Stimulated activated CD4-positive, alpha-beta T cell treated with anti-CD3 and anti-CD28 coated beads, Interleukin-1b, Interleukin-23, amount 100 ng/mL, for 1 hour (primary cell): ENCODE measurements at places on chromosomes 13 and 19.

DNA sequence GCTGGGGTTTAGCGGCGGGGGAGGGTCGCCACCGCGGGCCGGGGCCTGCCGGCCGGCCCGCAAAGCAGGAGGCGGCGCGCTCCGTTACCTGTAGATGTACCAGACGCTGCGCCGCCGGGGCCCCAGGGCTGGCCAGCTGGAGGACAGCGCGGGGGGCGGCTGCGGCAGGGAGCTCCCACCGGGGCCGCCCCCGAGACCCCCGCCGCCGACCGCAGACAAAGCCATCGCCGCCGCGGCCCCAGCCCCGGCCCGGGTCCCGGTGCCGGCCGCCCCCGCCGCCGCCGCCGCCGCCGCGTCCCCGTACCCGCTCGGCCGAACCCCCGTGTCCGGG, 24.8 kb downstream of the SHANK1 start:
- no peak for DNase-seq

- DNase-seq: no peak
Observed at GRCh38 chr19:3818466-3818865, 32.3 kb upstream of the MATK start.

GRCh38 chr13:86870444-86870843, 800.7 kb upstream of the SLITRK5 start:
- no peak for DNase-seq

DNA sequence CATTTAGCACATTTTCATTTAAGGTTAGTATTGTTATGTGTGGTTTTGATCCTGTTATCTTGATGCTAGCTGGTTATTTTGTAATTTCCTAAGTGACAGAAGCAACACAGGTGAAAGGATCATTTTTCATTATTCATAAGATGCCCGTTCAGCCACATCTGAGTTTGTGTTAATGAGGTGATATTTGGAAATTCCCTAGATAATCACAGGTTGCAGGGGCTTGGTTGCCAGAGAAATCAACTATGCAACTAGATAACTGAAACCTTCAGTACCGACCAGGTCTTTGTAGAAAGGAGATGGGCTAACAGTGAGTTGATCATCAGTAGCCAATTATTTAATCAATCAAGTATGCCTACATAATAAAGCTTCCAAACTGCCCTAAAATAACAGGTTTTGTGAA, 121.3 kb upstream of the UFM1 start:
- DNase-seq: no peak

DNA sequence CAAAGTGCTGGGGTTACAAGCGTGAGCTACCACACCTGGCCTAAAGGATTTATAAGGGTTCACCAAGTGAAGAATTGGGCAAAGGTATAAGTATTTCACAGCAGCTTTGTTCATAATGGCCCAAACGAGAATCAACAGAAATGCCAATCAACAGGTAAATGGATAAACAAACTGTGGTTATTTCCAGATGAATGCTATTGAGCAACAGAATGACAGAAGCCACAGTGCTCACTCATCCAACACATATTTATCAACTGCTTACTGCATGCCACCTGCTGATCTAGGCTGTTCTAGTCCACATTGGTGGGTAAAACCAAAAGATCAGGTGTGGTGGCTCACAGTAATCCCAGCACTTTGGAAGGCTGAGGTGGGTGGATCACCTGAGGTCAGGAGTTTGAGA, 27.7 kb downstream of the CACNA1A start:
- no peak for DNase-seq

- DNase-seq: no peak
Observed at GRCh38 chr19:49004133-49004532, 10.4 kb downstream of the RUVBL2 start.

DNA sequence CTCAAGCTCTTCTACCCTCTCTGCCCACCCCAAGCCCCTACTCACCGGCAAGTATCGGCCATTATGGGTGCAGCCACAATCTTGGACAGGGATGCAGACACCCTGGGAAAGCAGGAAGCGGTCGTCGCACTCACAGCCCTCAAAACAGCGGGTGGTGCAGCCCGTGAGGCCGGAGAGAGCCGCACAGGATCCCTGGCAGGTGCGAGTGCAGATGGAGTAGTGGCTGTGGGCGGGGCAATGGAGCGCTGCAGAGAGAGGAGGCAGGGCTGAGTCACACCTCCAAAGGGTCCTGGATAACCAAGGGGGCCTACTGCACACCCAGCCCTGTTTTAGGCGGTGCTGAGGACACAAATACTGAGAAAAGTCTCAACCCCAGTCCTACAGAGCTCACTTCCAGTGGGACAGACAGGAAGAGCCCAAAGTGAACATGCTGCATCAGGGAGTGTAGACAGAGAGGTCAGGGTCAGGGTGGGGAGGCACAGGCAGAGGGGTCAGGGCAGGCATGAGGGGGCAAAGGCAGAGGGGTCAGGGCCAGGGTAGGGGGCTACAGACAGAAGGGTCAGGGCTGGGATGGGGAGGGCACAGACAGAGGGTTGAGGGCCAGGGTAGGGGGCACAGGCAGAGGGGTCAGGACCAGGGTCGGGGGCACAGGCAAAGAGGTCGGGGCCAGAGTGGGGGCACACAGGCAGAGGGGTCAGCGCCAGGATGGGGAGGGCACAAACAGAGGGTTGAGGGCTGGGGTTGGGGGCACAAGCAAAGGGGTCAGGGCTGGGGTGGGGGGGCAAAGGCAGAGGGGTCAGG, 24.2 kb upstream of the FBL start:
- no peak for DNase-seq

DNA sequence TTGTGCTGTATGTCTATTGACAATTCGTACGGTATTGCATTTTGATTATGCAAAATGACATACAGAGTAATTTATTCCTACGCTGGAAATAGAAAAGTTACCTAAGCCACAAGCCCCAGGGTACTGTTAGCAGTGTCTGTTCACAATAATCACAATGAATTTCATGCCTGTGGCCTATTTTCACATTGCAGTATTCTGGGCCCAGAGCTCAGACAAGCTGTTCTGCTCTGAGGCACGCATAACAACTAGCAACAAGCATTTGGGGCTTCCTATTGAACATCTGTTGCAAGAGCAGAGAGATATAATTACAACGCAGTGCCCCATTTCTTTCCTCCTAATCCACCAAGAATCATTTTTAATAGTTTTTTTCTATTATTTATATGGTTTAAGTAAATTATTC, 158.9 kb upstream of the SGCG start:
- DNase-seq: no peak

DNA sequence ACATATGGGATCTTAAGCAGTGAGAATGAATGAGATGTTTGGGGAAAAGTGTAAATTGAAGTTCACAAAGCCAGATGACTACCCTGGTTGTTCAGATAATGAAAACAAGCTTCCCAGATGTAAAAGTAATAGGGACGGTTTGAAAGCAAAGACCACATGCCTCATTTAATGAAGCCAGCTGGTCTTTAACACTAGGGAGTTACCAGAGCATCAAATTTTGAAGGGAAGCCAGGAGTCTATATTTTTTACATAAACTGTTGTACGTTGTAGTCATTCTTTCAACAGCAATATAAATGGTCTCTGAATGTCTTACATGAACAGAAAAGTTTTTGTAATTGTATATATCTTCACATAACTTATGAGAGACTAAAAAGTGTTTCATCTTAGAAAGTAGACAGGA, 2604.5 kb upstream of the PCDH20 start:
- no peak for DNase-seq

- no peak for DNase-seq
Observed at GRCh38 chr13:52782471-52783448, 43.1 kb upstream of the CNMD start.

DNA sequence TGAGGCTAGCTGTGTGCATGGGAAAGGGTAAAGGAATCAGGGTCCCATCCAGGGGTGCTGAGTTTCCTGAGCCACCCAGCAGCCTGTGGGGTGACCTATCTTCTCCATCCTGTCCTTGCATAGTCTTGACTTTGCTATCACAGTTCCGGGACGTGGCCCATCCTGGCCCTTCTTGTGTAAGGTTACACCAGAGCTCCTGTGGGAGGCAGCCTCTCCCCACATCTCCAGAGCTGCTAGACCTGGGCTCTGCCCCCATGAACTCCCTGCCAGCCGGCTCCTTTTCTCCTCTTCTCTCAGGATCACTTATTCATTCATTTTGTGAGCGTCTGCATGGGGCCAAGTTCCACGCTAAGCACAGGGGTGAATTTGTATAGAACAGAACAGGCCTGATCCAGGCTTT, 238.9 kb downstream of the TSHZ3 start:
- DNase-seq: no peak

- DNase-seq: no peak
Observed at GRCh38 chr13:43111559-43112400, 88.4 kb downstream of the DNAJC15 start.

DNA sequence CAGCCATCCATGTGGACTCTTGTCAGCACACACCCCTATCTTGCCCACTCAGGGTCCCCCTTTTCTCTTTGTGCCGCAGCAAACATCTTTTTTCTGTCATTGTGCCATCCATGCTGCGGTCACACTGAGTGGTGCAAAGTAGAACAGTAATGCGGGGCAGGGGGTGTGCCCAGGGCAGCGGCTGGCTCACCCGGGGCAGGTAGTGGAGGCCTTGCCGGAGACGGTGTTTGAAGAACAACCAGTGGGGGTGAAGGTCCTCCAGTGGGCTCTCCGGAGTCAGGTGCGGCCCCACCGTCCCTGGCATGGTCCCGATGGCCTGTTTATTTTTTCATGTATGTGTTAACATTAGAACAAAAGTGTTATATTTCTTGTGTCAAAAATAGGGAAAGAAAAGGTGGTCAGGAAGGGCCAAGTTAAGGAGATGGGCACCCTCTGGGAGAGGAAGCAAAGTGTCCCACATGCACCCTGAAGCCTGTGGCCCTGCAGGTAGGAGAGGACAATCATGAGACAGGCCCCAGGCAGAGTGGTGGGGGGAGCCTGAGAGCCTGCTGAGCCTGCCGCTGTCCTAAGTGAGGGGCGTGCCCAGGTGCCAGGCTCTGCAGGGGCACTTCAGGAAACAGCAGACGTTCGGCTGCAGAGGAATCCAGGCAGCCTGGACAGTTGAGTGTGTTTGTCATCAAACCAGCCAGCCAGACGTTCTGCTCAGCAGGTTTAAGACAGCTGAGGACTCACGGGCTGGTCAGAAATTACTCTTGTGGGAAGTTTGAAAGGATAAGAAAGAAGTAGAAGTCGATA, 12.3 kb downstream of the TSSK6 start:
- DNase-seq: no peak

- DNase-seq: no peak
Observed at GRCh38 chr19:18948976-18949356, 7.9 kb upstream of the HOMER3 start.

DNA sequence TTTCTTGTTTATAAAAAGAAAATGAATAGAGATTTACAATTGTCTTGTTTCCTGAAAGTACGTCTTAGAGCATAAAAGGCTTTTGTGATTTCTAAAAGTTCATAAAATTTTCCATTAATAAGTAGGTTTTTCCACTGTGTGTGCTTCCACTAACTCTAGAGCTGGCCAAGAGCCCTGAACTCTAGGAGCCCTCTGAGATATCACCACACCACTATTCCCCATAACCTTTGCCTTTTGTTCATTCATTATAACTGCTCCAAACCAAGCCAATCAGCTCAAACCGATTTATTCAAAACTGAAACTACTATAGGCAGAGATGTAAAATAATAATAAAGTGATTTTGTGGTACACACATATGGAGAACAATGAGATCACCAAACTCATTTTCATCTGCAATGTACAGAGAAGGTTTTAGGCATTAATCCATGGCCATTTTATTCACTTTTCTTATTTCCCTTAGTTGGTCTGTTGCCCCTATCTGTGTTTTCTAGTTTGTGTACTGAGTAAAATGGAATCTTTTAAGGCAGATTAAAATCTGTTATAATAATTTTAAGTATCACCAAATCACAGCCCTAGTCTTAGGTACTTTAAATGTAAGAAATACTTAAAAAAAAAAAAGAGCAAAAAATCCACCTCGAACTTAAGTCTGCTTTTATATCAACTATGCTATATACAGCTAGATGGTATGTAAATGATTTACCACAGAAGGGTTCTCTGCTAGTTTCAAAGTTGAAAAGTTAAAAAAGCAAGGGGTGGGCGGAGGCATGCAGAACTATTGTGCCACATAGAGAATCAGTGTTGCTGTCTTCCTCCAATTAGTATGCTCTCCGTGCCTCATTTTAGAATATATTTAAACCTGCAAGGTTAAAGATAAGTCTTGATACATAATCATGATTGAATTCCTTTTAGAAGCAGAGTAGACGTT, 311.3 kb downstream of the KLF12 start:
- DNase-seq: no peak

GRCh38 chr13:44668688-44669087, 92.6 kb upstream of the TSC22D1 start:
- no peak for DNase-seq

DNA sequence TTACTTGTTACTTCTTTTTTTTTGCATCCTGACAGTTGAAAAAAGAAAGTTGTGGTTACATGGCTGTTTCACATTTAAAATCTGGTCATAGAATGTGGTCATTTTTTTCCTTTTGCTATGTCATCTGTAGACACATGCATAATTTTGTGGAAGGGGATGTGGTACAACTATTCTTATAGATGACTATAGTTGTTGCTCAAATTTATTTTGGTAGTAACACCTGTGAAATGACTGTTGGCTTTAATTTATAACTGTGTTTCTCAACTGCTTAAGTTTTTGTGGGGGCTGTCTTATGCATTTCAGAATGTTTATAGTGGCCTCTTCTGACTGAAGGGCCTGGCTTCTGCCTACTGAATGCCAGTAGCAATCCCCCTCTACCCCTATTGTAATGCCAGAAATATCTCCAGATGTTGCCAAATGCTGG, 130.5 kb downstream of the PAN3 start:
- DNase-seq: no peak

GRCh38 chr13:69213396-69213795, 894.2 kb upstream of the ATXN8OS start:
- DNase-seq: no peak

- DNase-seq: no peak
Observed at GRCh38 chr13:29503041-29503837, 92.2 kb downstream of the SLC7A1 start.

- DNase-seq: peak; percentile 78
Observed at GRCh38 chr13:67230404-67231288, 510 bp upstream of the PCDH9 start.

- no peak for DNase-seq
Observed at GRCh38 chr13:84211048-84211447, 328.8 kb upstream of the SLITRK1 start.

- DNase-seq: no peak
Observed at GRCh38 chr19:3274942-3275582, 50.6 kb downstream of the CELF5 start.

DNA sequence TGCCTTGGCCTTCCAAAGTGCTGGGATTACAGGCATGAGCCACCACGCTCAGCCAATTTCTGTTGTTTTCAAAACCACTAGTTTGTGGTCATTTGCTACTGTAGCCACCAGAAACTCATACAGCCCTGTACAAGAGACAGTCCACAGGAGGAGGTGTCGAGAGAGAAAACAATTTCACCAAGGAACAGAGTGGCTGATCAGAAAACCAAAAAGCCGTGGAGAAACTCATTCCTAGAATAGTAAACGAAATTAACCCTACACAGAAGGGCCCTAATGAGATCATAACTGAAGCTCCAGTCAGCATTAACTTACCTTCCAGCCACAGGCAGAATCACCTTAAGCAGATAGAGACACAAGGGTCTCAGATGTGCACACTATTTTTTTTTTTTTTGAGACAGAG, 3.8 kb upstream of the CCDC124 start:
- DNase-seq: no peak

DNA sequence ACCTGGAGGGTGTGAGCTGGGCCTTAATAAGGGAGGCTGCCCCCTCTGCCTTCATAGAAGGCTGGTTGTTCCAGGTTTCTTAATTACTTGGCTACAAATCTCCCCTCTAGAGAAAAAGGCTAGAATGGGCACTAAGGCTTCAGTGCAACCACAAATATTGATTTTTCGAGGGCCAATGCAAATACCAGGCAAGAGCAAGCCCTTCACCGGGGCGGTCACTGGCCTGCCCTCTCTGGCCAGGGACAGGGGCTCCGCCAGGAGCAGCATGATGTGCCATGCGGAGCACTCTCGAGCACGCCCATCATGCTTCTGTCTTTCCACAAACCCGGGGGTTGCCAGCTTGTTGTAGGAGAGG, 127.8 kb upstream of the SPACA7 start:
- DNase-seq: no peak
